ENCODE measurements at places on chromosomes 3 and 15.

- DNase-seq: no peak
These were observed 83.5 kb downstream of the SLC25A26 start for GRCh38 chr3:66304293-66304692.

DNA sequence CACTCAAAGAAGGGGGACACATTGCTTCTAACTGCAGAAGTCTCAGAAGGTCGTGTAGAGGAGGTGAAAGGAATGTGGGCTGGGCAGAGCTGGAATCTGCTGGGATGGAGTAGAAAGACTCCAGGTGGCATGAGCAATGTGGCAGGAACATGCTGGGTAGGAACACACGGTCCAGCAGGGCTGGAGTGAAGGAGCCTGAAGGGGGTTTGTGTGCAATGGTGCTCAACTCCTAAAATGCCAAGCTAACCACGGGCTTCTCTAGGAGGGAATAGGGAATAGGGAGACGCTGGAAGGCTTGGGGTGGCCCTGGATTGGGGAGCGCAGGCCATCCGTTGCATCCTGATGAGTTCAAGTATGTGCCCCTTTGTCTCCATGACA, 253.8 kb downstream of the FAM43A start:
- DNase-seq: no peak

DNA sequence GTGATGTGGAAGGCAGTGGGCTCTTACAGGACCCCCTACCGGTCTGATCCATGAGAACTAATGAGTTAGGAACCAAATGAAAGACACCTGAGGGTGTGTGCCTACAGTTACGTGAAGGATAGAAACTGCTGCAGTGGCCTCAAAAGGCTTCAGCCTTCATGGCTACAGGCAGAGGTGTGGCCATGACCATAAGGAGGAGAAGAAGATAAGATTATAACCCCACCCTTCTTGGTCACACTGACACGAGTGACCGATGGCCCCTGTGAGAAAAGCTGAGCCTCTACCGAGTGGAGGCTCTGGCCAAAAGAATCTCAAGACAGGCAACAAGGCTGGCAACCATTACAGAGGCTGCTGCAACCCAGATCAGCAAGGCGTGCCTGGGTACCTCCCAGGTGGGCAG, 6.3 kb downstream of the RFT1 start:
- DNase-seq: no peak

DNA sequence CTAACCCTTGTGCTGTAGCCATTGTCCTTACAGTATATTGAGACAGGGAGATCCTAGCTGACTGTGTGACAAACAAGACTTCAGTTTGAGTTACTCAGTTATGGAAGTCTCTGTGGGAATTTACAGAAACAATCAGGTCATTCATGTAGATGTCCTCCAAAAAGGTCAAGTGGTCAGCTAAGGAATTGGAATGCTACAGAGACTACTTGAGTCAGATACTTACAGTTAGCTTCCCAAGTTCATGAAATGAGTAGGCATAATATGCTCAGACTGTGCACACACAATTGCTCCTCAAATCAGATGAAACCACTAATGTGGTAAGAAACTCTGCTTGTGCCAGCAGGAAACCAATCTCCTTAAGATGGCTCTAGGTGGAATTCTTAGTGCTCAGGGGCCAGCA, 985.7 kb downstream of the NSUN3 start:
- DNase-seq: no peak

DNA sequence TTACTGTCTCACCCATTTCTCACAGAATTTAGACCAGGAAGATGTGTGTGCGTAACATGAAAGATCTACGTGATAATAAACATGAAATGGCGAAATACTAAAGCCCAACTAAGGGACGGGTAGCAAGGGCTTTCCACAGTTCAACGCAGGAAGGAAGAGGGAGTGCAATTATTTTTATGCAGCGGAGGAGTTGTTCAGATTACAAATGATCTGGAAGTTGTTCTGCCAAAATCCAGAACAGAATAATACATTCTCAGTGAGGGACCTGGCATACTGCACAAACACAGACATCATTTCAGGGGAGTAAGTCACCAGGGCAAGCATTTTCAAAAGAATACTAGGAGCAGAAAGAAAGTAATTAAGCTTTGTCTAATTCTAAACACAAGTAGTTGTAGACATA, 133.6 kb upstream of the RAP2B start:
- no peak for DNase-seq

GRCh38 chr3:126269354-126269753, 87.9 kb downstream of the KLF15 start:
- DNase-seq: no peak

DNA sequence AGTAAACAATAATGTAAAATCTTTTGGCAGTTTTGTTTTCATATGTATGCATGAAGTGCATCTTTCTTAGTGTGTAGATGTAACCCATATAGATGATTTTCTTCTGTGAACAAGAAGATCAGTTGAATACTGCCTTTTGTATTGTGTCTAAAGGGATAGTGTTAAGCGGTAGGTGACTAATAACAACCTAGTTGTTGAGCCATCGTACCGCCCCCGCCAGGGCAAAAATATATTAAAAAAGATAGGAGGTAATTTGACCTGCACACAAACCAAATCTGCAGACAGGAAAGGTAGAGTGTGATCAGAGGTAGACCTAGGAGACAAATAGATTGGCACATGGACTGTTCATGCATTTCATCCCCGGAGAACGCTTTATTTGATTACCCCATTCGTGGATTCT, 3.3 kb upstream of the GMNC start:
- no peak for DNase-seq

DNA sequence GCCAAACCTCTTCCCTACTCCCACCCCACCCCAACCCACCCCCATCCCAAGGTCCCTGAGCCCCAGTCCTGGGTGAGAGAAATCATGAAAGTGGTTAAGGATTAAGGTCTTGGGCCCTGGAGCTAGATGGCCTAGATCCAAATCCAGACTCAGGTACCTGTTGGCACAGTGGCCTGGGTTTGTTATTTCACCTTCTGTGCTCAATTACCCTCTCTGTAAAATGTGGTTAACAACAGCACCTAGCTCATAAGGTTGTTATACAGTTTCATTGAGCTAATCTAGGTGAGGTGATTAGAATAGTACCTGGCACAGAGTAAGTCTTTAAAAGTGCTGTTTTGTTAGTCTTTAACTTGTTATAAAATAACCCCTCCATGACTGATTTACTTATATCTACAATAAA, 6.4 kb upstream of the SNUPN start:
- DNase-seq: no peak

DNA sequence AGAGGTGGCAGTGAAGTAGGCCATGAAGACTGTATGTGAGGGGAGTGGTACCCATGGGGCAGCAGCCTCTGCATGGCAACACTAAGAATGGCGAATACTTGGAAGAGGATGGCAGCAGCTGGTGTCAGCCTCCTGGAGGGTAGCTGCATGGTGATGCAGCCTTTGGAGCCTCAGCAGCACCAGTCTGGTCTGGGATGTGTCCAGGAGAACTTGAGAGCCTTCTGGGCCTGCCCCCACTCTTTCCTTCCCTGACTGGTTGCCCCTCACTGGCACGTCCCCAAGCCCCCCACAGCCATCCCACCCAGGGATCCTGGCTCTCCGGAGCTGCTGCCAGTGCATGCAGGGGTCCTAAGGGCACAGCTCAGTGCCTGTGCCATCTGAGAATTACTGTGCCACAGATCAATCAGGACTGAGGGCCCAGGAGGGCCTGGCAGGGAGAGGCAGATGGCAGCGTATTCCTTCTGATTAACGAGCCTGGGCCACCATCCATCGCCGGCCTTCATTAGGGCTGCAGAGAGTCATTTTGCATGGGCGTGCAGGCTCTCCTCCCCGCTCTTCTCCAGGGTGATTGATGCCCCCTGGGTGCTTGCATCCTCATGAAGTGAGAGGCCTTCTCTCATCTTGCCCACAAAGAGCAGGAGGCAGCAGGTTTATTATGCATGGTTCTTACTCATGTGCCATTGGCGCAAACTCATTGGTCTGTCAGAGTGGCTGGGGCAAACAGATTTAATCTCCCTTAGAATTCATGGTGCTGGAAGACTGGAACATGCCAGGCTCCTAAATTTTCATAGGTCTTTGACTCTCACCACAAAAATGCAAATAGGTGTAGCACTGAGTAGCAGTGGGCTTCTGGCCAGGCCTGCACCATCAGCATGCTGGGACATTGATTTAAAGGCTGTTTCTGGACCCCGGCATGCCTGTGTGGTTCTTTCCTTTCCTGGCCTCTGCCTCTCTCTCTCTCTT, 116.8 kb downstream of the EPHB1 start:
- no peak for DNase-seq

Measured in activated CD4-positive, alpha-beta T cell treated with anti-CD3 and anti-CD28 coated beads, Interleukin-2, Interleukin-4, amounts not matched to agents 100 ng/mL and 50 ng/mL, durations not matched to agents 16 hours and 8 hours (primary cell).